GM10248 (cell line): ENCODE measurements at places on chromosomes 4 and X.

- no peak for DNase-seq
These were observed 447.2 kb downstream of the SLITRK2 start for GRCh38 chrX:146264763-146265375.

- DNase-seq, result no peak
These were observed 127.7 kb downstream of the ASB9 start for GRCh38 chrX:15142084-15142715.

DNA sequence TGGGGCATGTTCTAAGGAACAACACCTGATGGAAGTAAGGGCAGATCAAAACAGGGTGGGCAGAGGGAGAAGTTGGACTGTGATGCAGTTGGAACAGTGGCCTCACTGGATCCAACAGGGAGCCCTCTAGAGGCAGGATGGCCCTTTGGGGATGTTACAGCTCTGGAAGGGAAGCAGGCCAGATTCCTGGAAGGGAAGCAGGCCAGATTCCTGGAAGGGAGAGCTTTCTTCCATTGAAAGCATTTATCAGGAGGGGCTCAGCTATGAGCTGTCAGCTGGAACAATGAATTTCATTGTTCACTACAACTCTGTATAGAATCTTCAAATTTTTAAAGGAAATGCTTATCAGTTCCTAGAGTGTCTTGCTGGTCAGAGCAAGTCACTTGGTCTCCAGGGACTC lies 17.7 kb downstream of the IL15 start:
- DNase-seq, result no peak

DNA sequence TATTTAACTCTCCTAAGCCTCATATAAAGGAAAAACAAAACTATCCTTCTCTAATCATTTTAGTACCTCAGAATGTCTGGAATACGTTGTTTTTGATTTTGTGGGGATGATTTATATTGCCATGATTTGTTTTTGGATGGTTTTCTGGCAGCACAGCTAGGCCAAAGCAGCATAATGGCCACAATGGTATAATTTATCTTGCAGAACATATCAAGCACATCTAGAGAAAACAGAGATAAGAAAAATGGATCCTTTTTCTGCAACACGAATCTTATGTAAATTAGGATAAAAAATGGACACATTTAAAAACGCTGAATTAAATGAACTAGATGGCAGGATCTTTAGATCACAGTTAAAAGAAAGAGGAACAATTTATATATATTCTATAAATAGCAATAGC lies 269.9 kb upstream of the FAT4 start:
- no peak for DNase-seq

GRCh38 chrX:21963269-21963668 lies 22.8 kb downstream of the SMS start:
- no peak for DNase-seq

GRCh38 chr4:7395645-7396044 lies 39.1 kb downstream of the PSAPL1 start:
- no peak for DNase-seq

- no peak for DNase-seq
These were observed 4.4 kb upstream of the APLN start for GRCh38 chrX:129659141-129659540.

DNA sequence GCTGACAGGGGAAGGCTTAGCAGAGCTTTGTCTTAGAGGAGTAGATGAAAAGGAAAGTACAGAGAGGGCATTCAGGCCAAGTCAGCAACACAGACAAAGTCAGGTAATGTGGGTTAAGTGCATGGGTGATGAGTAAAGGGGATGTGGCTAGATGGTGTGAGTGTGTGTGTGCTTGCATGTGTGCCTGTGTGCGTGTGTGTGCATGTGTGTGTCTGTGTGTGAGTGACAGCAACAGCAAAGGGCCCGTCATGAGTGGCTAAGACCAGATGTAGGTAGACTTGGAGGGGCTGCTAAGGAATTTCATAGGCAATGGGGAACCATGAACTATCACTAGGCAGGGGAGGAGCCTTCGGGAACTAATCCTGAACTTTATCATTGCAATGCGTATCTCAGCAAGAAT lies 2.2 kb upstream of the GPR78 start:
- no peak for DNase-seq

DNA sequence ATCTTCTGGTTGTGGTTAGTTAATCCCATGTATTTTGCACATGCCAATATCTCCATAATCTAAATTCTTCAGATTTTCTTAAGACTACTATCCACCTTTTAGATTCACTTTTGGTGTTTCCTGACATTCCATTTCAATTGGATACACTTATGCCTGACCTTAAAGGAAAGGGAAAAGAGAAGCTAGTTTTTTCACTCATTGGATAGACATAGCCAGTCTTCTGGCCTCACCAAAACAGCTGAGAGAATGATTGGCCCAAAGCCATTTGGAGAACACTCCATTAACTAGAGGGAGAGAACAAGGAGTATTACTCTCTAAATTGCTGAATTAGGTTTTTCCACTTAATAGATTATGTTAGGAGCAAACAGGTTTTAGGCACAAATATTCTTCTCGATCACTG lies 4.0 kb downstream of the PRPS1 start:
- DNase-seq, result no peak

GRCh38 chr4:104571341-104571740 lies 76.6 kb upstream of the CXXC4 start:
- DNase-seq, result no peak

DNA sequence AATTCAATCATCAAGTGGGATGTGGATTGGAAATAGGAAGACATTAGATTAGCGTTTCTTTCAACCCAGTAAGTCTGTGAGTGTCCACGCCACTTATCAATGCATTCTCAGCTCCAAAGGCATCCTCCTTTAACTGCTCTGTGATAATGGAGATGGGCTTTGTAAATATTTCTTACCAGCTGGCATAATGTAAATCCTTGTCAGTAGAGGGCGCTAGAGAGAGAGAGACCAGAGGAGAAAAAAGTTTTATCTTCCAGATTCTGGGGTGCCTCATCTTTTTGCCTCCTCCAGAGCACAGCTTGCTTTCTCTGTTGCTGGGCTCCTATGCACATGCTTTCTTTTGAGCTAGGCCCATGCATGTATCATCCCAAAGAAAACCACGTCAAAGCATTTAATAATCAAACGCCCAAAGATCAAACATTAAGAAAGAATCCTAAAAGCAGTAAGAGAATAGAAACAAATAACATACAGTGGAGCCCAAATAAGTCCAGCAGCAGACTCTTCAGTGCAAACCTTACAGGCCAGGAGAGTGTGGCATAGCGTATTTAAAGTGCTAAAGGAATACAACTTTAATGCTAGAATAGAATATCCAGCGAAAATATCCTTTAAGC lies 9.6 kb upstream of the MTMR1 start:
- peak; percentile 37 for DNase-seq

GRCh38 chr4:54607067-54607466 lies 50.7 kb upstream of the KIT start:
- no peak for DNase-seq

GRCh38 chr4:163611784-163612445 lies 117.4 kb downstream of the TMA16 start:
- DNase-seq, result no peak

DNA sequence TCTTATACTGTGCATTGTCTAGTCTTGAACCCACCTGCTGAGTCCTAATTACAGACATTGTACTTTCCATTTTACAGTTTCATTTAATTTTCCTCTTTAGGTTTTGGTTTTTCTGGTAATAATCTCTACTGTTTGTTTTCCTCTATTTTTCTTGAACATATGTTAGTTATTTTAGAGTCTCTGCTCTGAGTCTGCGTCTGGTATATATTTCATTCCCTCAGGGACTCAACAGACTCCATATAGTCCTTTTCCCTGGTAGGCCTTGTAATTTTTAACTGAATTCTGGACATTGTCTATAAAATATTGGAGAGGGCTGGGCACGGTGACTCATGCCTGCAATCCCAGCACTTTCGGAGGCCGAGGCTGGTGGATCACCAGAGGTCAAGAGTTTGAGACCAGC lies 121.8 kb upstream of the STOX2 start:
- no peak for DNase-seq

DNA sequence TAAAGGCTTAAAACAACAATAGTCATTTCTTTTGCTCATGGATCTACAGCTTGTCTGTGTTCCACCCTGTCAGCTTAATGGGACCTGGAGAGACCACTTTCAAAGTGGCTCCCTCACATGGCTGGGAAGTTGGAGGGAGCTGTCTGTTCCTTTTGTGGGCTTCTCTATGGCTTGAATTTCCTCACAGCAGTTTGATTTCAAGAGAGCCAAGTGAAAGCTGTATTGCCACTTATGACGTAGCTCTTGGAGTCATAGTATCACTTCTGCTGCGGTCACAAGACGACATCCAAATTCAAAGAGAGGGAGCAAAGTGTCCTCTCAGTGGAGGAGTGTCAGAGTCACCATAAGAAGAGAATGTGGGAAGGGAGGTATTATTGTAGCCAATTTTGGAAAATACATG lies 22.7 kb upstream of the ACSL1 start:
- no peak for DNase-seq

- DNase-seq, result no peak
These were observed 59.0 kb upstream of the TAB3 start for GRCh38 chrX:30948051-30948450.
